ENCODE measurements at places on chromosomes 7 and 10.

GRCh38 chr10:91804126-91804510 is 5.9 kb downstream of the TNKS2 start:
- no peak for DNase-seq

DNA sequence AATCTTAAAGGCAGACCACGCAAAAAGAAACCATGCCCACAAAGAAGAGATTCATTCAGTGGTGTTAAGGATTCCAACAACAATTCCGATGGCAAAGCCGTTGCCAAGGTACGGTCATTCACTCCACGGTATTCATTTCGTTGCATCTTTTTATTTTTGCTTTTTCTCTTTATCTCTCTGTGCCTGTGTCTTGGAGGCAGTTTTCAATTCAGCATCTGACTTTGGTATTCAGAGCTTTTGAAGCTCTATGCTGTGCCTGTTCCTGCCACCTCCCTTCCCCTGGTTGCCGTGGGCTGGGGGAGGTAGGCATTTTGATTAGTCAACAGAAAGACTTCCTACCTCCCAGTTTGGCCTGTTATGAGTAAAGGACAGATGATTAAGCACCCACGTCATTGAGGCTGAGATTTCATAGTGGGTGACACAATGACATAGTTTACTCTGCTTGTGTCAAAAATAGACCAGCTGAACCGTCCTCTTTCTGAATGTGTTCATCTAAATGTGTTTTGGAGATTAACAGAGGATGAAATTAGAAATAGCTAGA is 149.5 kb downstream of the ARID5B start:
- DNase-seq, result no peak

GRCh38 chr7:115683093-115683492 is 347.5 kb downstream of the TFEC start:
- no peak for DNase-seq

GRCh38 chr7:97752215-97752614 is 20.3 kb downstream of the TAC1 start:
- DNase-seq, result peak; percentile 33

- no peak for DNase-seq
Observed at GRCh38 chr10:127649642-127650041, 87.3 kb upstream of the FOXI2 start.

- DNase-seq, result no peak
Observed at GRCh38 chr7:74092964-74093471, 9.4 kb downstream of the LIMK1 start.

GRCh38 chr7:74010407-74010806 is 17.6 kb upstream of the ELN start:
- DNase-seq, result no peak

GRCh38 chr7:155191901-155192478 is 105.7 kb upstream of the INSIG1 start:
- DNase-seq, result no peak

DNA sequence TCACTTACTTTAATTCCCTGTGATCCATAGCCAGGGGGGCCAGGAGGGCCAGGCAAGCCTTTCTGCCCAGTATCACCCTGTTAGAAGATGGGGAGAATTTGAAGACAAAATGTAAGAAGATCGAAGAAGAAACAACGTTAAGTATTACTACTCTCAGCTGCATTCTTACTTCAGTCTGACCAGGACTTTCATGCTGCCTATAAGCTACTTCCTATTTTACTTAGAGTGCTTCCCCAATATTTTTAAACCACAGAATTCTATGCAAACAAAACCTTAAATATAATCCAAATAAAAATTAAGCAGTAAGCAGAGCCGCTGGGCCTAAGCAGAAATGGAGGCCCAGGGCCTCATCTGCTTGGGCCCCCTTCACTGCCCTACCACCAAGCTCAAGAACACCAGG is 117.8 kb downstream of the COL28A1 start:
- no peak for DNase-seq

DNA sequence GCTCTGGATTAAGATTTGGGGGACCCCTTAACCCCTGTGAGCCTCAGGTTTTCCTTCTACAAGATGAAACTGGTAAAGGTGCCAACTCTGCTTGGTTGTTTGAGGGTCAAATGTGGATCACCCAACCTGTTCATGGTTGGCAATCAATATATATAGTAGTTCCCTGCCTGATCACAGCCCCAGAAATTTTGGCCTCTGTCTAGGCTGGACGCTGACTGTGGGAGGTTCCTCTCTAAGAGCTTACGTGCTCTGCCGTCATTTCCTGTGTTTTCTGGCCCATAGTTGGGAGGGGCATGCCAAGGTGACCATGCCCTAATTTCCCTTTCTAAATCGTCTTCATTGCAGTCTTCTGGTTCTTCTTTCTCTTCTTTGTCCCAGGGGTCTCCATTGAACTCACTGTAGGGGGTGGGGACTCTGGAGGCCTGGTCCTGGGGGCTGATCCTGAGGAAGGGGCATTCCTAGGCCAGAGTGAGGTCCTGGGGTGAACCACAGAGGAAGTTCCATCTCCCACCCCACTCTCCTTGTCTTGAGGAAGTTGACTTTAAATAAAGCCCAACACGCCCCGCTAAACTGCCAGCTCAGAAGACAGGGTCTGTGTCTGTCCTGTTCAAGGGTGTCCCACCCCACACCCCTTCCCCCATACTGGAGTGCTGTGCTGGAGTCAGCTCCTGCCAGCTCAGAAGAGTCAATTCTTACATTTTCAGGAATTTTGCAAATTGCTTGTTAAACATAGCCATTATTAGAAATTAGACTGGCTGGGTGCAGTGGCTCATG is 98.9 kb upstream of the SDK1 start:
- DNase-seq, result no peak

GRCh38 chr7:2204446-2204845 is 28.3 kb downstream of the MAD1L1 start:
- no peak for DNase-seq

GRCh38 chr10:37754538-37755323 is 102.7 kb downstream of the ZNF248 start:
- no peak for DNase-seq

GRCh38 chr10:73991884-73992245 is 6.1 kb upstream of the VCL start:
- DNase-seq, result no peak

DNA sequence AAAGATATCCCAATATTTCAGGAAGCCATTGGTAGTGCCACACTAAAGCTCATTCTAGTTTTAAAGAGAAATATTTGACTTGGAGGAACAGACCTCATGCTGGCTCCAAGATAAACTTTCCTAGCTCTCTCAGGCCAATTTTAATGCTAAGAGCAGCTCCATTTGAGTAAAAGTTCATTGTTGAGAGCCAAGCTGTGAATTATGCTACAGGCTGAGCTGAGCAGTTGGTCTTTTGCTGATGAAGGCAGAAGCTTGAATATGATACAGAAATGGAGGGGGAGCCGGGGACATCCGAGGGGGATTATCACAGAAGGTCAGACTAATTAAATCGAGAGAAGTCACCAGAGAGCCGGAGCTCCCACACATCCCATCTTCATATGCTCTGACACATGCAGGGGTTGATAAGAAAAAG is 175.7 kb upstream of the AUTS2 start:
- no peak for DNase-seq

DNA sequence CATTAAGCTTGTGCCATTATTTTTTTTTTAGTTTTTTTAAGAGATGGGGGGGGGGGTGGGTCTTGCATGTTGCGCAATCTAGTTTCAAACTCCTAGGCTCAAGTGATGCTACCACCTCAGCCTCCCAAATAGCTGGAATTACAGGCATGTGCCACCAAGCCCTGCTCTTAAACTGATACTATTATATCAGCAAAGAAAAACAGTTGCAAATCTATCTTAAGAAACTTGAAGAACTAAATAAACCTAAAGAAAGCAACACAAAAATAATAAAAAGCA is 47.5 kb downstream of the BRAF start:
- no peak for DNase-seq

DNA sequence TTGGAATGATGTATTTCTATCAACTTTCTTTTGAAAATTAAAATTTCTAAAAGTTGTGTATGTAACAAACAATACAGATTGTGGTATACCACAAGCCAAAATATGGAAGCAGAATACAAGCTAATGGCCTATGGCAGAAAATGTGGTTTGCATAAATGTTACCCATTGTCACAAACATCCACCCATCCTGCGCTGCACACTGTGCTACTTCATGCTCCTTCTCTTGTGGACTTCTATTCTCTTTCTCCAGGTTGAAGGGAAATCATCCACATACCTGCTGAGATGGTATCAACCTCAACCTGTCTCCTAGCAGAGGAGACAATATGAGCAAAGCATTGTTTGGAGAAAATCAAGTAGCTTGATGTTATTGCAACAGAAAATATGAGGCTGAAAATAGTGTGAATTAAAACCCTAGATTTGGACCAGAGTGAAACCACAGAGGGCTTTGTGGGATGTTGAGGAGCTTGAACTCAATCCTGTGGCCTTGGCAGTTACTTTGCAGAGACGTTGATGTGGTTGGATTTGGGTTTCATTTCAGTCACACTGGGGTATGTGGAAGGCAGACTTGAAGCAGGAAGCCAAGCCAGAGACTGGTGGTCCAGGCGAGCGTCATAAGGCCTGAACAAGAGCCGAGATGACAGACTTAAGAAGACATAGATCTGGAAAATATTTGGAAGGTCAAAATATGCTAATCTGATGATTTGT is 63.8 kb downstream of the ICA1 start:
- no peak for DNase-seq

- no peak for DNase-seq
Observed at GRCh38 chr10:35378541-35379210, 42.4 kb downstream of the CCNY start.

GRCh38 chr7:127114742-127115265 is 137.9 kb downstream of the GRM8 start:
- DNase-seq, result no peak

DNA sequence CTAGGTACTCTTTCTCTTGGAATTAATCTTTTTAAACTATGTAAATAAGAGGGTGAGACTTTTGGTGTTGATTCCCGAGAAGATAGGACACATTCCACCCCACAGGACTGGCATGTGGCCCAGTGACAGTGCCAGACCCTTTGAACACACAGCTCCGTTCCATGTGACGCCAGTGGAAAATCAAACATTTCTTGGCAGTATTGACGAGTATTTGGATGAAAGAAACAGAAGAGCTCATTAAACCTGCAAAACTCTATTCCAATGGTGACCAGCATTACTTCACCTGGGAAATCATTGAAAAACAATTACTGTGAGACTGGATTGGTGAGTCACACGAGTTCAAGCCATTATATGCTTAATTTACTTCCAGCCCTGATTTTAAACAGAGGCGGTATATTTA is 25.8 kb downstream of the AKR1E2 start:
- no peak for DNase-seq

- DNase-seq, result peak; percentile 85
Observed at GRCh38 chr10:125149036-125149679, 11.2 kb downstream of the CTBP2 start.

DNA sequence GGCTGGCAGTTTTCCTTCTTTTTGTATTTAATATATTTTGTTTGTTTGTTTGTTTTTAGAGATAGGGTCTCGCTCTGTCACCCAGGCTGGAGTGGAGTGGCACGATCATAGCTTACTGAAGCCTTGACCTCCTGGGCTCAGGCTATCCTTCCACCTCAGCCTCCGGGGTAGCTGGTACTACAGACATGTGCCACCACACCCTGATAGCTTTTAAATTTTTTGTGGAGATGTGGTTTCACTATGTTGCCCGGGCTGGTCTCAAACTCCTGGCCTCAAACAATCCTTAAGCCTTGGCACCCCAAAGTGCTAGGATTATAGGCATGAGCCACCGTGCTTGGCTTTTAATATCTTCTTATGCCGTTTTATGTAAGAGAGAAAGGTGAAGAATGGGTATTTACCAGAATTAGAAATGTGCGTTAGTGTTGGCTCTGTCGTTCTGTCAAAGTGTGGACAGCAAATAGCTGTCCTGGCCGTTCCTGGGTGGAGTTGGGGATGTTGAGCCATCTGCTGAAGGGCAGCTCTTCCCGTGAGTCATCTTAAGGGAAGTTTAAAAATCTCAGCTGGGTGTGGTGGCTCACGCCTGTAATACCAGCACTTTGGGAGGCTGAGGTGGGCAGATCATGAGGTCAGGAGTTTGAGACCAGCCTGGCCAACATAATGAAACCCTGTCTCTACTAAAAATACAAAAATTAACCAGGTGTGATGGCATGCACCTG is 14.8 kb downstream of the OGDH start:
- no peak for DNase-seq

DNA sequence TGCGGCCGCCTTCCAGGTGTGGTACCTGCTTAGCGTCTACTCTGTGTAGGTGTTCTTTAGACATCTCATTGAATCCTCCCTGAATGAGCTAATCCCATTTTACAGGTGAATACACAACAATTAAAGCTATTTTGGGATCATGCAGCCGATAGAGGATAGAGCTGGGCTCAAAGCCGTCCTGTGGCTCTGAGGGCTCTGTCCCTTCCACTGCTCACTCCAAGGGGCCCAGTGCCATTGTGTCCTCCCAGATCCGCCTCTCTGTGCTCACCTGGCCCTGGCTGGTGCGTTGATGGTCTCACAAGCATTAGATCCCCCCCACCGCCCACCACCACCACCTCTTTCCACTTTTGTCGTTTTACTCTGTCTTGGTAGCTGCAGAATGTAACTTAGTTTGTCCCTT is 13.1 kb downstream of the NPTX2 start:
- no peak for DNase-seq

DNA sequence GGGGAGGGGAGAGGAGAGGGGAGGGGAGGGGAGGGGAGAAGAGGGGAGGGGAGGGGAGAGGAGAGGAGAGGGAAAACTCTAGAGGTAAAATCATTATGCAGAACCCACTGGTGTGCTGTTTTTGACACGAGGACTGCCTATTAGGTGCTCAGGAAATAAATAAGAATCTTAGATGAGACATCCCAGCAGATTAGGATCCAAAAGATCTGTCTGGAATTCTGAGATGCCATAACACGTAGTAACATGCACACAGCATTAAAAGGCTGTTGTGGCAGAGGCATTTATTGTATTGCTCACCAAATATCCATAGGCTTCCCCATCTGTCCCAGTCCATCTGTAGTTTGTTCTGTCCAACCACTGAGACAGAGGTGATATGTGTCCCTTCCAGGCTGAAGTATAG is 40.8 kb upstream of the KMT2E start:
- DNase-seq, result no peak

GRCh38 chr10:93821051-93821772 is 63.5 kb downstream of the LGI1 start:
- no peak for DNase-seq

- DNase-seq, result no peak
Observed at GRCh38 chr7:42338916-42339540, 102.0 kb upstream of the GLI3 start.

- no peak for DNase-seq
Observed at GRCh38 chr10:70493660-70494234, 15.2 kb downstream of the PALD1 start.

All from NCI-H2029 (cell line).